T-helper 1 cell (primary cell): ENCODE measurements at places on chromosomes 6 and 20.

- no peak for DNase-seq
Measured at GRCh38 chr20:24983896-24984295, 8.7 kb downstream of the APMAP start.

GRCh38 chr6:25962149-25963127 is at the start of gene TRIM38:
TSS of gene TRIM38 (plus strand) at chr6:25962802. CDS start at chr6:25966523, 3,721 bp downstream.
- peak; percentile 79 for DNase-seq

DNA sequence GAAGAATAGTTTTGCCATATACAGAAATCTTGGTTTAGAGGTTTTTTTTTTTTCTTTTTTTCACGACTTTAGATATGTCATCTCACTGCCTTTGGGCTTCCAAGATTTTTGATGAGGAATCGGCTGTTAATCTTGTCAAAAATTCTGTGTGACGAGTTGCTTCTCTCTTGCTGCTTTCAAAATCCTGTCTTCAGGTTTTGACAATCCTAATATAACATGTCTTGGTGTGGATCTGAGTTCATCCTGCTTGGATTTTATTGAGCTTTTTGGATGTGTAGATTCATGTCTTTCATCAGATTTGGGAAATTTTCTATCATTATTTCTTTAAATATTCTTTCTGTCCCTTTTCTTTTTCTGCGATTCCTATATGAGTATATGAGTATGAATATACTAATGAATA is 61.1 kb downstream of the PLCG1 start:
- DNase-seq: no peak

DNA sequence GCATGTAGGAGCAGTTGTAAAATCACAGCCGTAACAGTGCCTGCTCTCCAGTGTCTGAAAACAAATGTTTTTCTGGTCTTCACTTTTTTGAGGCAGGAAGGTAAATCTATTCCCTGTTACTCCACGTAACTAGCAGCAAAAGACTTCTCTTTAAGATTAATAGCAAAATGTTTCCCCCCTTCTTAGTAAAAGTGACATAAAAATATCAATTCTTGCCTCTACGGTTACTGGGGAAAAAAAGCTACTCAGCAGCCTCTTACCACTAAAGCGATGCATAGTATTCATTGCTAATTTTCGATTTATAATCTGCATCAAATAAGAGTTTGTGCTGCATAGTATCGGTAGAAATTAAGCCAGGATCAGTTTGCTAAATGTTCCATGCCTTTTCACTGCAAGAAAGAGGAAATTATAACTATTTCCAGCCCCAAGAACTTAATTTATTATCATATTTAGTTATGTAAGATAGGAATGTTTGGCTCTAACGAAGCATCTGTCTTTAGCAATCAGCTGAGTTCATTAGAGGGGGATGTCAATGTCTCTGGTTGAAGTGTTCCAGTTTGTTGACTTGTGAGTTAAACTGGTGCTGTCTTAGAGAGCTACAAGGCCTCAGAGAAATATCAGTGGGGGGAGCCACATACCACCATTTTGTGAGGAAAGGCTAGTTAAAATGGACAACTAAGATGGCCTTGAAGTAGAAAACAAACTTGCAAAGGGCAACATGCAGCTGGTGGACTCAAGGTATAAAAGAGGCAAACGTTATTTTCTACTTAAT is 617 bp upstream of the TSPYL1 start:
- DNase-seq: no peak

DNA sequence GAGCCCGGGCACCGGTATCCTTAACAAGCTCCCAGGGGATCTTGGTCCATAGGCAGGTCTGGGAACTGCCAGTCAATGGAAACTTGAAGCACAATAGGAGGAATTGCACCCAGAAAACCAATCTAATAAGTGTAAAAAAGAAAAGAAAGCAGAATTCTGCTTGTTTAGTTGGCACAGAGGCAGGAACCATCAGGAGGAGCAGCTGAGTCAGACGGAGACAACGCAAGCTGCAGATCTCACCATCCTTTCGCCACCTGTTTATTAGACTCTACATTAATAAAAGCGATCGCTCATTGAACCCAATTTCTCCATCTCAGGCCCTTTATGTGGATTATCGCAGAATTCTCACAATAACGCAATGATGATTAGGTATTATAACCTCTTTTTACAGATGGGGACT is 9.8 kb downstream of the ZFP64 start:
- no peak for DNase-seq

- DNase-seq: no peak
Measured at GRCh38 chr6:152948150-152948768, 34.6 kb downstream of the FBXO5 start.

GRCh38 chr6:63526931-63527330 is 45.3 kb upstream of the LOC128125822 start:
- DNase-seq: no peak

- no peak for DNase-seq
Measured at GRCh38 chr6:13472976-13473767, 14.2 kb downstream of the GFOD1 start.

- no peak for DNase-seq
Measured at GRCh38 chr20:23039136-23039875, 4.2 kb downstream of the SSTR4 start.

- DNase-seq: peak; percentile 4
Measured at GRCh38 chr6:121055572-121056163, 278.6 kb downstream of the TBC1D32 start.

DNA sequence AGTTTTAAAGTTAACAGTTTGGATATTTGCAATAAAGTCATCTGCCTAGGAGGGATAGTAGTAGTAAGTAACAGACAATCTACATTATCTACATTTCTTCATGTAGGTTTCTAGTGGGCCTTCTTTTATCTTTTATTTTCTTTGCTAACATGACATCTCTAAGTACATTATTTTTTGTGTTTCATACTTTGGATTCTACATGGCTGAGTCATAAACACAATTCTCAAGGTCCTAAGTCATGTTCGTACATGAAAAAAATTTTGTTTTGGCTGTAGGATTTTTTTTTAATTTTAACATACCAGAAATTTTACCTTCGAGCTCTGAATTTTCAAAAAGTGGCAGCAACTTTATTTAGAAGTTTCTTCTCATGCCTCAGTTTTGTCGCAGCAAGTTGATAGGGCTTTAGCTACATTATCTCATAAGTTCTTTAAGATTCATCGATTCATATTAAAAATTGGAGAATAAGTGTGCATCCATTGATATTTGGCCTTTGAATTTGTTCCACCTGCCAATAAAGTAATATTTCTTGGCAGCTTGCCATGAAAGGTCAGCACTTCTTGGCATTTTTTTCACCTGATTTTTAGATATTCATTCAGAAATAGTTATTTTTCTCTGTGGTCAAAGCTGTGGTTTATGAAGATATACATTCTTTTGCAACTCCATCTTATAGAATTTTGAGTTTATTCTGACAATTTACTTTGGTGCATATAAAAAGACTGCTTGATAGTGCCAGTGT is 146.2 kb downstream of the GRIK2 start:
- DNase-seq: no peak

DNA sequence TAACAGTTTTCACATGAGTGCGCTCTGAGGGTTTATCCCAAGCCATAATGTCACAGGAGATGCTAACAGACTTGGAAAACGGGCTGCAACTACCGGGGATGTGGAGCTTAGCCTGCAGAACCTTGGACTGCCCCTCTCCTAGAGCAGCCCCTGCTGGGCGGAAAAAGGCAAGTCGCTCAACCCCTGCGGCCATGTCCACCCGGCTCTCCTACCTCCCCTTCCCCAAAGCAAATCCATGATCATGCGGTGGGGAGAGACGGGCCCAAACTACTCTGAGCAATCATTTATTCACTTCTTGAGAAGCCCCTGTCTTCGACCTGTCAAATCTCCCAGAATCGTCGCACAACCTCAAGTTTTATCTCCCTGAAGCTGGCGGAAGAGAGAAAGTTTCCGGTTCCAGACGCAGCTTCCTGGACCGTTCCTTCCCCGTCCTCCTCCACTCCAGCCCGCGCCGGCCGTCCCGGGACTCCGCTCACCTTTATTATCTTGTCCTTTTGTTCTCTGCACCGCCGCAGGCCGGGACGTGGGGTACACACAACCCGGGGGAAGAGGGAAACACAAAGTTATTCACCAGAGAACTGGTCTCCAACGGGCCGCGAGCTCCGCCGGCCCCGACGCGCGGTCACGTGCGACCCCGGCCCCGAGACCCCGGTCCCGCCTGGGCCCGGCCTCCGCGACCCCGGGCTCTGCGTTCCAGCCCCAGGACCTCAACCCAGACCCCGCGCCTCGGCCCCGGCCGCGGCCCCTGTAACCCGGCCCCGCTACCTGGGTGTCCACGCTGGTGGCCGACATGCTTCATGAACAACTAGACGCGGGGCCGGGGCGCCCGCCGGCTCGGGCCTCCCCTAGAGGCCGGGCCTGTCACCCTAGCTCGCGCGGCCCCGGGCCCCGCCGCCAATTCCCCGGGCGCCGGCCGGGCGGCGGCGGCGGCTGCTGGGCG is 560 bp downstream of the YTHDF1 start:
- DNase-seq: no peak

DNA sequence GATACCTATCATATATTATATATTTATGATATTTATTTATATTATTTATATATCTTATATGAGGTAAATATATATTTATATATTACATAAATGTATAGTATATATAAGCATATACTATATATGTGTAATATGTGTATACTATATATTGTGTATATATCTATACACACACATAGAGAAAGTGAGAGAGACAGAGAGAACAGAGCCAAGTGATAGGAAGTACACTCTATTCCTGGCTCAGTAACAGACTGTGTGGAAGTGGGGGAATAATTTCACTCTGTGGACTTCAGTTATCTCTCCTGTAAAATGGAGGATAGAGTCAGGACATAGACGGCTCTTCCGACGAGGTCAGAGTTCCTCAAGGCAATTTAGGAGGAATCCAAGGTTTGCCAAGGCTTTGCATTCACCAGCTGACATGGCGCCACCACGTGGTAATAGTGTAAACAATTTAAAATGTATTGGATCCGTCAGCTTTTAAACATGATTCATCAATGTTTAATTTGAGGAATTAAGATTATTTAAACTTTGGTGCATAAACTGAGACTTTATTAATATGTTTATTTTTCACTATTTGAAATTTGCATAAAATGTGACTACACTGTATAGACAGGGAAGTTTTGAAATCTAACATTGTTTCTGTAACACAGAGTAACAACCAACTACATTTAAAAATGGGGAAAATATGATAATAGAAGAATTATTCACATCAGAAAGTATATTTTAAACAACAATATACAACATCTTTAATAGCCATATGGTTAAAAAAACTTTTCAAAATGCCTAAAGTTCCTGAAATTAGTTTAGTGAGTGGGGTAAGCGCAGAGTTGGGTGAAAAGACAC is 75.4 kb upstream of the TMEM244 start:
- DNase-seq: no peak

GRCh38 chr20:59318201-59318790 is 17.9 kb downstream of the EDN3 start:
- no peak for DNase-seq

GRCh38 chr20:20580139-20580538 is 132.3 kb downstream of the RALGAPA2 start:
- no peak for DNase-seq

GRCh38 chr20:60013296-60014139 is 55.3 kb downstream of the CDH26 start:
- no peak for DNase-seq

- no peak for DNase-seq
Measured at GRCh38 chr6:72365773-72366172, 256.1 kb upstream of the KCNQ5 start.

- DNase-seq: no peak
Measured at GRCh38 chr6:16397623-16398022, 159.2 kb downstream of the GMPR start.

GRCh38 chr6:21663966-21664313 is 70.4 kb downstream of the SOX4 start:
- DNase-seq: no peak

GRCh38 chr6:80932359-80932758 is 820.1 kb downstream of the TENT5A start:
- DNase-seq: no peak

DNA sequence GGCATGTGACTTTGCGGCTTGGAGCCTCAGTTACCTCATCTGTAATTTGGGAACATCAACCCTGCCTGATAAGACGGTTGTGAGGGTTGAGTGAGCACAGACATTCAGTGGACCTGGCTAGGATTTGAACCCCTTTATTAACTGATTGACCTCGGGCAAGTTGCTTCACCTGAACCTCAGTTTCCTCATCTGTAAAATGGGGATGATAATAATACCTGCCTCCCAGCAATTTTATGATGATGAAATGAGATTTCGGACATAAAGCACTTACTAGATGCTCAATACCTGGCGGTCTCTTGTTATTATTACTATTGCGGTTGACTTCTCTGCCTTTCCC is 51.5 kb downstream of the CEBPB start:
- no peak for DNase-seq

GRCh38 chr20:32527447-32528055 is 57.6 kb downstream of the NOL4L start:
- no peak for DNase-seq

DNA sequence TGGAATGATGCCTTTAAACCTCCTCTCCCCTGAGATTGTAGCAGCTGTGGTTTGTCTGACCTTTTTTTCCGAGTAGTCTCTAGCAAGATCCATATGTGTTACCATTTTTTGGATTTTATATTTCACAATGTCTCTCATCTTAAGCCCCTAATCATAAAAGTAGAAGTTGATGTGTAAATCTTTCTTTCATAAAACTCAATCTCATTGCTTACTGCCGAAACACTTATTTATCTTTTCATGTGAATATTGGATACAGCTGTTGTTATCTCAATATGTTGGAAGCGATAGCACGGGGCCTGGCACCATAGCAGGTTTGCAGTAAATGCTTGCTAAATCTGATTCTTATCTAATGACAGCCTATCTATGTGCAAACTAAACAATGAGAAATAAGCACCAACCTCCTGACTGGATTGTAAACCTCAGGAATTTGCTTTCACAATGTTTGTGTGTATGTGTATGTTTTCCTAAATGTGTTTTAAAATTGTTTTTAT is 14.2 kb downstream of the SMPDL3A start:
- no peak for DNase-seq

GRCh38 chr6:12801141-12801540 is 84.6 kb downstream of the PHACTR1 start:
- no peak for DNase-seq

DNA sequence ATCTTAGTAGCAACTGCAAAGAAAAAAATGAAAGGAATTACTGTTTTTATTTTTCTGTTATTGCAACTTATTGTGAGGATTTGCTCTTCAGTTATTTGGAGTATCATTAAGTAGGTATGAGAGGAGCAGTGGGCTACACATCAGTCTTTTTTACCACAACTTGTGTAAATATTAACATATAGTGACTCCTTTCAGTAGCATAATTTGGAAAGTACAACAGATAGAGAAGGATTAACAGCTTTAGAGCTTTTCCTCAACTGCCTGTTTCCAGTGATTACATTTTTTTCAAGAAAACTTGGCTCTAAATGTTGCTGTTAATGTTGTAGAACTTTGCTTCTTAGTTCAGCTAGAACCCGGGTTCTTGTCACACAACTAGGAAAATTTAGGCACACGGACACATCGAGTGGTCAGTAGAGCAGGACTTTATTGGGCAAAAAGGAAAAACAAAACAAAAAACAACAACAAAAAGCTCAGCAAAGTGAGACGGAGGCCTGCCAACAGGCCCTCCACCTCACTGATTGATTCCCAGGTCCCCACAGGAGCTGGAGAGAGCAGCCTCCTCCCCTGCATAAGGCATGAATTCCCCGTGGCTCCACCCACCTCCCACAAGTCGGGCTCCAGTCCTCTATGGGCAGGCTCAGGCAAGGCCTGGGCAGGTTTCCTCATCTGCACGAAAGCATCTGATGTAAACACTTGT is 75.1 kb downstream of the ADGRG6 start:
- no peak for DNase-seq

- DNase-seq: no peak
Measured at GRCh38 chr6:3825851-3826581, 23.2 kb upstream of the FAM50B start.

- DNase-seq: no peak
Measured at GRCh38 chr6:85684133-85684808, 41.6 kb upstream of the SYNCRIP start.

- no peak for DNase-seq
Measured at GRCh38 chr6:138576313-138576712, 77.0 kb upstream of the NHSL1 start.
